ENCODE measurements at places on chromosomes 7 and 10.

- DNase-seq: no peak
These were observed 29.5 kb upstream of the SEM1 start for GRCh38 chr7:96739167-96739566.

GRCh38 chr10:8778713-8779112 lies 724.2 kb downstream of the GATA3 start:
- peak; percentile 4 for DNase-seq

GRCh38 chr10:125774581-125775191 lies 935 bp downstream of the MMP21 start:
- no peak for DNase-seq

DNA sequence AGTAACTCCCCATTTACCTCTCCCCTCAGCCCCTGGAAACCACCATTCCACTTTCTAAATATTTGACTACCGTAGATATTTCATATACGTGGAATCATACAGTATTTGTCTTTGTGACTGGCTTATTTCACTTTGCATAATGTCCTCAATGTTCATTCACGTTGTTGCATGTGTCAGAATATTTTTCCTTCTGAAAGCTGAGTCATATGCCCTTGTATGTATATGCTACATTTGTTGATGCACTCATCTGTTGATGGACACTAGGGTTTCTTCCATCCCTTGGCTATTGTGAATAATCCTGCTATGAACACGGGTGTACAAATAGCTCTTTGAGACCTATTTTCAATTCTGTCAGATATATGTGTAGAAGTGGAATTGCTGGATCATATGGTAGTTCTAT lies 25.8 kb upstream of the TSPAN13 start:
- DNase-seq: no peak

- DNase-seq: no peak
These were observed 8.0 kb downstream of the ZNF518A start for GRCh38 chr10:96138102-96138501.

GRCh38 chr7:30928254-30928872 lies 16.7 kb downstream of the AQP1 start:
- no peak for DNase-seq

DNA sequence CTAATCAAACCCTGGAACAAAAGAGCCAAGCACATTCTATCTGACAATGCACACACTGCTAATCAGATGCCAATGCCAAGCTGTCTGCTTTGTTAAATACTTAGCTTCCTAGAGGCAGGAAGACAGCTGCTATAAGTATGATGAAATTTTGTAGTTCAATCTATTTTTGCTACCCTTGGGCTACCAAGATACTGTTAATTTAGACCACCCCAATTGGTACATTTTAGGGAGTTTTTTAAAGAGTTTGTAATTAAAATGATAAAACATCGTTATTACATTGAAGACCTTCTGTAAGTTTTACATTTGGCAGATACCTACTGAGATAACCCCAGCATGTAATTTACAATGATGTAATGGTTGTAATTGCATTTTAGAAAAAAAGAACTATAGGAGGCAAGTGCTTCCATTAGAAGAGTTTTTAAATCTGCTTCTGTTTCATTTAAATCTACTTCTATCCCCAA lies 268.5 kb downstream of the ADK start:
- no peak for DNase-seq

DNA sequence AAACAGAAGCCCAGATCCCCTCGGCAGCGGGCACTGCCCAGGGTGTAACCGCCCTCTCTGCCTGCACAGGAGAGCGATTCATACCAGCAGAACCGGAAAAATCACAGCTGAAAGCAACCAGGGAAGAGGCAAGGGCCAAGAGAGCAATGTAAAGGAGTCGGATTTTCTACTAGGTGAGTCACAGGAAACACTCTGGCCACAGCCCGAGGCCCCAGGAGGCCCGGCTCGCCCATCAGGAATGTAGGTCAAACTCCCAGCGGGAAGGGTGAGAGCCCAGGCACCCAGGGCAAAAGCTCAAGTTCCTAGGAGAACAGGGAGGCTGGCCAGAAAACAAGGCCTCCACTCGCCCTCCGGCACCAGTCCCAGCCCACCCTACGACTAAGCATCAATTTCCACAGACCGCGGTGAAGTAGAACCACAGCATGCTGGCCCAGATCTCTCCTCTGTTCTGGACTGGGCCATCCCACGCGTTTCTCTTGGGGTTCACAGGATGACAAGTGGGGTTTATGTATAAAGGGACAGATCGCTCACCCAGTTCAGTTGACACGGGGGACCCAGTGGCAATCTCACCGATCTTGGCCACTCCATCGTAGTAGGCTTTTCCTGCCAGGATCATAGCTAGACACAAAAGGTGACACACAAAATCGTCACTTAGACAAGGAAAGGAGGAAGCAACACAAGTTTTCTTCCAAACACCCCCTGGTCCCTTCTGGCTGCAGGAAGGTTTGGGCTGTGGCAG lies 46.2 kb downstream of the BAIAP2L1 start:
- DNase-seq: peak; percentile 81

- DNase-seq: no peak
These were observed 505.9 kb downstream of the TCERG1L start for GRCh38 chr10:130805635-130806030.

- no peak for DNase-seq
These were observed 40.3 kb downstream of the COL13A1 start for GRCh38 chr10:69842020-69842419.

DNA sequence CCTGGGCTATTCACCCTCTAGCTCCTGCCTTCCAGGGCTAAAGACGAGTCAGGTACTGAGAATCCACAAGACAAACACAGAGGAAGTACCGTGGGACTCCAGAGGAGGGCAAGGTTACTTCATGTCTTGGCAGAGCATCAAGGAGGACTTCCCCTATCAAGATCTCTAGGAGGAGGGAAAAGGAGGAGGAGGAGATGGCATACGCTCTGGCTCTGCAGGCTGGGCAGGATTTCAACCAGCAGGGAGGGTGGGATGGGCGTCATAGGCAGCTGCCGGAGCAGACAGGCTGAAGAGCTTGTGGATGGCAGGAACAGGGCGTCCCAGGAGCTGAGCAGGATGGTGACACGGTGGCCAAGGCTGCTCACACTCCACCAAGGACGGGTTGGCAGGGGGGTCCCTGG lies 21.3 kb downstream of the MDH2 start:
- peak; percentile 47 for DNase-seq

DNA sequence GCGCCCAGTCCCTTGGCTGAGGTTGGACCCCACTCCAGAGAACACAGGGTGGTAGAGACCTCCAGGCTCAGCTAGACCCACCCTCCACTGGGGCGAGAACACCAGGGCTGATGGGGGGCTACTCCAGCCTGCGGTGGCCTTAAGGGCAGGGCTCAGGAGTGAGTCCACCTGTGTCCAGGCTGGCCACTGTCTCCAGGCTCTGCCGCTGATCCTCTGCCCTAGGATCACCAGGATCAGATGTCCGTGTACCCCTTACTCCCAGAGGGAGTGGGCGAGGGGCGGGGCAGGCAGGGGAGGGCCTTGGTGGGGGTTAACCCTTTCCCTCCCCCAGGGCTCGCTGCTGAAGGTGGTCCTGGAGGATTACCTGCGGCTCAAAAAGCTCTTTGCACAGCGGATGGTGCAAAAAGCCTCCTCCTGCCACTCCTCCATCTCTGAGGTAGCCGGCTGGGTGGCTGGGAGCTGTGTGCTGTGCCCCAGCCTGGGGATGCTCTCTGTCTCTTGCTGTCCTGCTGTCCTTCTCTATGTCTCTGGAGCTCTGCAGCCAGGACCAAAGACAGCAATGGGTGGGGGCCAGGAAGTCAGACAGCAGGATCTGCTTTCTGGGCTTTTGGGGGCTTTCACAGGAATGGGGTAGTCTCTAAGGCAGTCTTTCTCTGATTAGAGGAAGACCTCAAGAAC lies 38.0 kb downstream of the PSAP start:
- no peak for DNase-seq

GRCh38 chr7:24981171-24981951 lies 1.4 kb upstream of the OSBPL3 start:
- DNase-seq: peak; percentile 80

- no peak for DNase-seq
These were observed 509.7 kb upstream of the PODXL start for GRCh38 chr7:132065989-132066603.

DNA sequence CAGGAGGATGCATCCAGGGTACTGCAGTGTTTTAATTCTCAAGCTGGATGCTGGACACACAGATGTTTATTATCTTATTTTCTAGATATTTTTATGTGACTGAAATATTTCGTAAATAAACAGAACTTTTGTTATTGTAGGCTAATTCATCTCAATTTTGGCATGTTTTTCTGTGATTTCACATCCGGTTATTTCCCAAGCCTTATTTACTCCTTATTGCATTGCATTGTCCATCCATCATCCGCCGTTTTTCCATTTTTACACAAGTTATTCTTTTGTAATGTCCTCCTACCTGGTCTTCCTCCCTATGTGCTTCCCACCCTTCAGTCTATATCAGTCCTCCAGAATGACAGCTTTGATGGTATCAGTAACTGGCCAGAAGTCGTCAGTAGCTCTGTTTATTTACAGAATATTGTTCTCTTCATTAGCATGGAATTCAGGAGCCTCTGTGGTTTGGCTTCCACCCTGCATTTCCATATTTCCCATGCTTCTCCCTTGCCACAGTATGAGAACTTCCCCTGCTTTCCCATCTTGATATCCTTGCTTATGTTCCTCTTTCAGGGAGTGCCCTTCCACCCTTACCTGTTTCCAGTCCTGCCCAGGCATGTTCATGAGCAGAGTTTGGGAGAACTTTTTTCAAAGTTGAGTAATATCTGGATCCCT lies 16.1 kb downstream of the GNAI1 start:
- DNase-seq: no peak

DNA sequence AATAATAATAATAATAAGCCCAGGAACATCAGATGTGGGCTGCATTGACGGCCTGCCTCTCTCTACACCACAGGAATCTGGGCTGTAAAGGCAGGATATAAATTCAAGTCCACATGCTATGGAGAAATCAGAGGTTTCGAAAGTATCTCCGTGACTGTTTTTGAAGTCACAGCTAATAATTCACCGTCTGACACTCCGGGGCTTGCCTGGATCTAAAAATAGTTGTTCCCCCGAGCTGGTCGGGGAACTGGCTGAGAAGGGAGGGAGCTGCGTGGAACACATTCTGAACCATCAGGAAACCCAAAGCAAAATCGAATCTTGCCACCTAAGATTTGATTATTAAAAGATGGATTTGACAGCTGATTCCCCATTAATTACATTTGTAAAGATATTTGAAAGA lies 35.4 kb downstream of the KLF6 start:
- DNase-seq: no peak

- DNase-seq: no peak
These were observed 268.8 kb downstream of the ELFN1 start for GRCh38 chr7:1938788-1939433.

DNA sequence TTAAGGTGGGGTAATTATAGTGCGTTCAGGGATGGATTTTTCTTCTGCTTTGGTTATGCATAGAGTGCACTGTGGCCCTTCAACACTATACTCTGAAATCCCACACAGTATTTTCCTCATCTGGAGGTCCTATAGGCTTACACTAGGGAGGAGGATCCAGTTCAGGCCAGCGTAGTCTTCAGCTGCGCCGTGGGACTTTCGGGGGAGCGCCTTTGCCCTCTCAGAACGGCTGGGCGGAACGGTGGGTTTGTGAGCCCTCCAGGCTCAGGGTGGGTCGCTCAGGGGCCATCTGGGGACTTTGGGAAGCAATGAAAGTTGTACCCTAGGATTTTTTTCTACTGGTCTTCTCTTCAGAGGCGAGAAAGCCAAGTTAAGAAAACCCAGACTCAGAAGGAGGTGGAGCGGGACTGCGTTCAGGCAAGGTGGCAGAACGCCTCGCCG lies 652 bp upstream of the VPS26A start:
- DNase-seq: no peak

DNA sequence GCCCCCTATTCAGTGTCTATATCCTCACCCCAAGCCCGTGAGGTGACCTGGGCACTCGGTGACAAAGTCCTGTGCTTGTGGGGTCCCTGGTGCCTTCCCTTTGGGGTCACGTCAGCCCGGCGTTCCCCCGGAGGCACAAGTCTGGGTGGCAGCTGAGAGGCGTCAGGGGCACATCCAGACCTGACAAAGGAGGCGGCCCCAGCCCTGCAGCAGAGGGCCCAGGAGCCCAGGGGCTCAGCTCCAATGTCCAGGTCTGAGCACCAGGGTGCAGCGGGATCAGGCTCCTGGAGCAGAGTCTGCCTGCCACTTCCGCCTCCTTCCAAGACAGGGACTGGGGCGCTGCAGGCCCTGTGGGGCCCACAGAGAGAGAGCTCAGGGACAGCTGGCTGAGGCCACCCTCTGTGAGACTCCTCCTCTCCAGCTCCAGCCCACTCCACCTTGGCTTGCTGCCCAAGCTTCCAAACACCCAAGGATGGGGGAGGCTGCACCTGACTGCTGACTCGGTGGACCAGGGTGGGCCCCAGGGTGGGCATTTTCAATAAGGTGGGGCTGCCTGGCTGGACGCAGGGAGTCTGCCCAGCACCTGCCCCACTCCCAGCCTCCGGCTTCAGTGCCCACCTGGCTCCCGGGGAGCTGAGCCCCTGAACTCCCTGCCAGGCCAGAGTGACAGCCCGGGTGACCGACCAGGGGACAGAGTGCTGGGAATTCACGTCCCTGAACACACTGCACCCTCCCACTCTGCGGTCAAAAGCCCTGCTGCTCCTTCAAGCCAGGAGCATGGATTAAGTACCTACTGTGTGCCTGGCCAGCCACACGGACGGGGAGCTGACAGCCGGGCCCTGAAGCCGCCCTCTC lies 1.0 kb upstream of the KNDC1 start:
- DNase-seq: peak; percentile 25

DNA sequence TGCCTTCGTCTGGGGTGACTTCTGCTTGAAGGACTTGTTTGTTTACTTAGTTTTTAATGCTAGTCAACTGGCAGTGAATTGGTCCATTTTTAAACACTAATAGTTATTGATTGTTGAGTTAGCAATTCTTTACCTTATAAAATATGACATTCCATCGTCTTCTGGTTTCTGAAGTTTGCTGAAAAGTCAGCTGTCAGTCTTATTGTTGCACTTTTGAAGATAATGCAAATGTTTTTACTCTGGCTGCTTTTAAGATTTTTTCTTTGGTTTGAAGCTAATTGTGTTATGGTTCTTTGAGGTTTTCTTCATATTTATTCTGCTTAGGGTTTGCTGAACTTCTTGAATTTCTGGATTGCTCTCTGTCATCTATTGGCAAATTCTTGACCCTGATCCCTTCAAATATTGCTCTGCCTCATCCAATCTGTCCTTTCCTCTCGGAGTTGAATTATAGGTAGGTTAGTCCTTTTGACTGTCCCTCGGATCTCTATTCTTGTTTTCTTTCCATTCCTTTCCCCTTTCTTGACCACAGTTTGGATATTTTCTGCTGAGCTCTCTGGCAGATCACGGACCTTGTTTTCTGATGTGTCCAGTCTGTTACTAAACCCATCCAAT lies 24.2 kb downstream of the MGMT start:
- DNase-seq: no peak

DNA sequence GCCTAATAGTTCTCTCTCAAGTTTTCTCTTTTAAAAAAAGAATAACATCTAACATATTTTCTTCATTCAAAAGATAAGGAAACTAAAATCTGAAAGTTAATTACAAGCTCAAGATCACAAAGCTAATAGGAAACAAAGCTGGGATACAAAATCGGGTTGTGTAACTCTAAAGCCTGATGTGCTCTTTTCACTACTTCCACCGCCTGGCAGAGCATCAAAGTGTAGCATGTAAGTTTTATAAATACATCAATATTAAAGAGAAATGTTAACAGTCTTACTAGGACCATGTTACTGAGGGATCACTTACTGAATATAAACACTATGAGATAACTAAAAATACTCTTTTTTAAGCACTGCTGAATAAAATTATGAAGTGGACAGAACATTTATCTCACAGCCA lies 97.2 kb downstream of the KMT2C start:
- no peak for DNase-seq

GRCh38 chr10:13939391-13939790 lies 352.6 kb downstream of the PRPF18 start:
- DNase-seq: no peak
